ENCODE measurements at places on chromosomes 4 and X. TPM values are rescaled to one million over a fixed set of nuclear protein-coding genes. Genes with fewer than 3 reads are reported as not detected.

DNA sequence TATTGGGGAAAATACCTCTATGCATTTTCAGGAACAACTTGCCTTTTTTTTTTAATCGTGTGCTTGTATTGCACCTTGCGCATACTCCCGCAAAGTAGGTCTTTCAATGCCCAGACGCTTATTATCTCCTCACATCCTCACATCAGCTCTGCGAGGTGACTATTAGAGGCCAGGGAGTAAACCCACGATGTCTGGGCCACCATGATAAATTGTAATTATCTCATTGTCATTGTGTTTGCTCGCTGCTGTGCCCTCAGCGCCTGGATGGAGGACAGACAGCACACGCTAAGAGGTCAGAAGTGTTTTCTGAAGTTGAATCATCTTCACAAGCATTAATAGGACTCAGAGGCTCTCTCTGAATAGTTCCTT, 1.0 kb upstream of the RELL1 start:
- DNase-seq = no peak

DNA sequence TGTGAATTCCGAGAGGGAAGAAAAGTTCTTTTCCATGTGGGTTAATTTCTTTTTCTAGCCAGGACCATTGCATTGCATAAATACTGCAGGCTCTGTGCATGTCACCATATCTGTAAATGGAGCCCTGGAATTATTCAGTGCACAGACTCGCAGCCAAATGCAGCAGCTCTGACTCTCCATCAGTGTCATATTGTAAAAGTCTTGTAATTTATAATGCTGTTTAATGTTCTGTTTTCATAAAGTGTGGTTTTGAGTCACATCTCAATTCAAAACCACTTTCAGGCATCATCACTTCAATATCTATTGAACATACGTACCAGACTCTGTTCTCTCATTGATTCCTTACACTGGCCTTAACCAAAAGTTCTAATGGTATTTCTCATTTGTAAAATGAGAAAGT, 193.9 kb upstream of the RPL34 start:
- no peak for DNase-seq

DNA sequence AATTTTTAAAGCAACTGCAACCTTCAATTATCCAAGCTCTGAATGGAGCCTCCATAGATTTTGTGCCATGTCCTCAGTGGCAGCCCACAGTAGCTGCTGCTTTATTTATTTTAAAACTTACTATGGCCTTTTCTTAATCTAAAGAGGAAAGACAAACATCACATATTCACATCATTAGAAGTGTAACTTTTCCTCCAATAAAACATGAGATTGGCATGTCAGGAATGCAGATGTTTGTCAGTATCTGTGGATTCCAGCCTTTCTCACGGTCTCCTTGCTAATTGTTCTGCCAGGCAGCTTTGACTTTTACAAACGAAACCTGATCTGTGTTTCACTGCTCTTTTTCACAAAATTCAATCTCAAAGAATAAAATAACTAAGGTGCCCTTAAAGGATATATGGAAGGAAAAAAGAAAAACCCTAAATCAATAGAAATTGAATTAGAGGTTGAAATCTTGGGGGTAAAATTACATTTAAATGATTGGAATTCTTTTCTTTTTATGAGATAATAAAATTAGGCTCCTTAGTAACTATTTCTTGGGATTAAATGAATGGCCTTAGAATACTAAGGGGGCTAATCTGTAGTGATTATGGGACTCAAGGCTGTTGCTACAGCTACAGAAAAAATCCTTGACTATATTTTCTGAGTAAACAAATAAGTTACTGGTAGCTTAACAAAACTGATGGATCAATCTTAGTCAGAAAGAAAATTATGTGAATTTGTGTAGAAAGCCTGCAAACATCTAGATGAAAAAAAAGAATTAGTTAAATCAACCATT, 151.3 kb downstream of the RTL9 start:
- no peak for DNase-seq

- DNase-seq = no peak
These were observed 1206.5 kb upstream of the PABPC4L start for GRCh38 chr4:135408109-135408508.

DNA sequence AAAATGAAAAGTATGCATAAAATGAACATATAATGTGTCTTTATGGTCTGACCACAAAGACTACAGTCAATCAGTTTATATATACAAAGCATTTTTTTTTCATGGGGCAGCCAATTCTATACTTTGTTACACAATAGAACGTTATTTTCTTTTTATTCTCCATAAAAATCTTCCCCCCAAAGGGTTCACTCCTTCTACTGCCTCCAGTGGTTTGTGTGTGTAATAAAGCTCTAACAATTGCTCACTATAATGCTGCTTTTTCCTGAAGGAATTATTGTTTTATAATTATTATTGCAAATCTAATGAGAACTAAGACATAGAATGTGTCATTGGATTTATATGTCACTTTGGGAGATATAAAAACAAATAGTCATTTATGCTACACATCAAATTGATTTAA, 664.1 kb upstream of the PABPC4L start:
- DNase-seq = no peak

DNA sequence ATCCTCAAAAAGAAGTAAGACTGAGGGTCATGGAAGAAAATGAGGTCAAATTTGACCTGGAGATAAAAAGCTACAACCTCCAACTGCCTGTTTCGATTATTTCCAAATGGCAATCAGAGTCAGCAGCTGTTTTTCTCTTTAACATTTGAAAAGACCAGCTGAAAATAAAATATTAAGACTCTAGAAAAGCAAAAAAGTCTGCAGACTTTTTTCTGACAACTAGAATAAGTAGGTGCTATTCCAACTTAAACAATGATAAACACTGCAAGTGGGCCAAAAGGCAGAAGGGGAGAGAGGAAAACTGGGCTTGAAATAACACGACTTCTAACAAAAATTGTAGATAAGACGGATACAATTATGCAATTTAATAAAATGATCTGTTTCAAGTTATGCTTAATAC, 110.4 kb downstream of the LRBA start:
- no peak for DNase-seq

The UGT8 gene
- 0.18 TPM for total RNA-seq

The TRAM1L1 gene
- 0.91 TPM for total RNA-seq

The MAP3K15 gene
- total RNA-seq = 0.15 TPM

The SLITRK4 gene
- 0.73 TPM for total RNA-seq

The FHDC1 gene
- total RNA-seq = 0.50 TPM
